Adipocyte (in vitro differentiated cells): ENCODE measurements at places on chromosomes 7 and 10.

GRCh38 chr10:11551104-11551503 lies 60.3 kb downstream of the USP6NL start:
- no peak for DNase-seq

GRCh38 chr7:76260171-76260703 lies 42.2 kb upstream of the HSPB1 start:
- peak; percentile 42 for DNase-seq

GRCh38 chr7:24316340-24316739 lies 32.4 kb downstream of the NPY start:
- DNase-seq, result no peak

GRCh38 chr10:26612151-26612915 lies 85.2 kb upstream of the PDSS1 start:
- no peak for DNase-seq

DNA sequence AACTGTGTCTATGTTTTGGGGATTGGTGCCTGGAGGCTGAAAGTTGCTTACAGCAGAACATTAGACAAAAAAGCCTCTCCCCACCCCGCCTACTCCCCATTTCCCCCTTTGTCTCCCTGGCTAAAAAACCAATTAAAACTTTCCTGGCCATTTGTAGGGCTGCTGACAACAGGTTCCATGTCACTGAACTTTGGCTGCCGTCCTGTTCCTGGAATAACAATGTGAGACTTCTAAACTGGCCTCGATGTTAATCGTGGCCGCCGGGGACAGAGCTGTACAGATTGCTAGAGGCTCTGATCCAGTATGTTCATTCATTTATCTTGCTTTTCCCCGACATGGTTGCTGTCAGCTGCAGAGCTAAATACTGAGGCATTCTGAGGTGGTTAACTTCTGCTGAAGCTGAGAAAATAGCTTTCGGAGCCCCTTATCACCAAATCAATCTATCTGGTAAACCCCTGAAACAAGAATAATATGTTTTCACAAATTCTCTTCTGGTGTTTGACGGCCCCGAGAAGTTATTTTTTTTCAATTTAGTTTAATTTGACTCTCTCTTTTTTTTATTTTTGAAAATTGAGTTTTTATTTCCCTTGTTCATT lies 271.6 kb downstream of the GFRA1 start:
- no peak for DNase-seq

GRCh38 chr10:71840177-71840957 lies 10.7 kb downstream of the PSAP start:
- peak; percentile 95 for DNase-seq

DNA sequence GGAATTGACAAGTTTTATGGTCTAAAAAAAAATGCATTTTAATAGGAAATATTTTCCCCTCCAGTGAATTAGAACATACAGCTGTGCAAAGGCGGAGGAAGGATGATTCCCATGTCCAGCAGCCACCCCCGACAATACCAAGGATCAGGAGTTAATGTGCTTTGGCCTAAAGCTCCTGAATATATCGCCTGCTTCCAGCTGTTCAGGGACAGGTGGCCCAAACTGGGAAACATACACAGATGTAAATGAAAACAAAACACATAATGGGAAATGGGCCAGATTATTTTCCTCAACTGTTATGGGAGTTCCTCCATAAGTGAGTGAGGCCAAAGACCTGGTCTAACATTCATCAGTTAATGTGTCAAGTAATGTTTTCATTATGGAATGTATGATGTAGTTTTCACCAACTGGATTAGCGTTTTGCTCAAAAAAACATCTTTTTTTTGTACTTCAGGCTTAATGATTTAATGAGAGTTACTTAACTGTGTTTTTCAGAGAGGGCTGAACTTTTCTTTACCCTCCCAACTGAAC lies 55.1 kb upstream of the LAMB1 start:
- no peak for DNase-seq

GRCh38 chr7:114656466-114656865 lies 241.9 kb downstream of the FOXP2 start:
- DNase-seq, result no peak

- DNase-seq, result no peak
These were observed 108.7 kb downstream of the LRRN3 start for GRCh38 chr7:111199643-111200042.

DNA sequence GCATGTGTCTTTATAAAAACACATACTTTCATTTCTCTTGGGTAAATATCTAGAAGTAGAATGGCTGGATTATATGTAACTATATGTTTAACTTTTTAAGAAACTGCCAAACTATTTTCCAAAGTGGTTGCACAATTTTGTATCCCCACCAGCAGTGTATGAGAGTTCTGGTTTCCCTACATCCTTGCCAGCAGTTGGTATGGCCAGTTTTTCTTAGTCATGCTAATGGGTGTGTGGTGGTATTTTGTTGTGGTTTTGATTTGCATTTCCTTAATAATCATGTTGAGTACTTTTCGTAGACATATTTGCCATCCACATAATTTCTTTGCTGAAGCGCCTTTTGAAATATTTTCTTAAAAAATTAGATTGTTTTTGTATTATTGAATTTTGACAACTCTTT lies 60.3 kb downstream of the NEUROG3 start:
- no peak for DNase-seq

- no peak for DNase-seq
These were observed 10.7 kb upstream of the COBL start for GRCh38 chr7:51327287-51327717.

- peak; percentile 79 for DNase-seq
These were observed 34.4 kb upstream of the CABCOCO1 start for GRCh38 chr10:61628151-61628874.

DNA sequence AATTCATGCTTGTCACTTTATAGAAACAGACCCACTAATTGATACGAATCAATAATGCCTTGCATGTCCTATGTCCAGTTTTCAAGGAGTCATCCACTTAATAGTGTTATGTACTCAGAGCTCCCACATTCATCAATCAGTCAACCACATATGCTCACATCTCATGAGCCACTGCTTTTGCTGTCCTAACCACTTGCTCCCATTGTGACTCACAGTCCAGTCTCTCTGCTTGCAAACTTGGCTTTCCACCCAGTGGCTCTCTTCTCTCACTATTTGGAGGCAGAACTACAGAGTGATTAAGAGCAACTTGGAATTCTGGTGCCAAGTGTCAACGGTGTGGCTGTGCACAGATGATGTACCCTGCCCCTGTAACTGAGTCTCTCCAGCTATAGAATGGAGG lies 166.0 kb downstream of the SNX13 start:
- peak; percentile 57 for DNase-seq

GRCh38 chr7:604001-604883 lies 84.6 kb upstream of the PDGFA start:
- DNase-seq, result peak; percentile 86

DNA sequence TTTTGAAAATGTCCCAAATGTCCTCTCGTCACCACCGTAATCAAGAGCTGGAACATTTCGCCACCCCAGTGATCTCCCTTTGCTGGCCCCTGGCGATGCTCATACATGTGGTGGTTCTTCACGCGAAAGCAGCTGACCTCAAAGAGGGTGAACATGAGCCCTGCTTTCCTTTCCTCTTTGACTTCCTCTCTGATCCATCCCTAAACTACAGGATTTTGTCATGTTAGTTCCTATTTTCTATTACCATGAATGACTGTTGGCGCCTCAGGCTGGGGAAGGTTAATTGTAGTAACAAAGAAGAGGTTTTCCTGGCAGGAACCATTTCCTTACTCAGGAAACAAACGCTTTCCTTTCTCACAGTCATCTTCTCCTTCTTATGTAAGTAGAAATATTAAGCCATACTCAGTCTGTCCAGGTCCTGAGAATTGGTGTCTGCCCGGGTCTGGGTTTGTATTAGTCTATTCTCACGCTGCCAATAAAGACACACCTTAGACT lies 114.5 kb downstream of the INSYN2A start:
- no peak for DNase-seq

GRCh38 chr7:151469281-151469680 lies 29.3 kb upstream of the CRYGN start:
- DNase-seq, result no peak

GRCh38 chr7:123823898-123824753 lies 20.8 kb upstream of the HYAL4 start:
- no peak for DNase-seq

- peak; percentile 42 for DNase-seq
These were observed 34.1 kb upstream of the TSPAN33 start for GRCh38 chr7:129110258-129110981.

- DNase-seq, result no peak
These were observed 242.1 kb upstream of the PITRM1 start for GRCh38 chr10:3414667-3415023.

- DNase-seq, result peak; percentile 80
These were observed 77.6 kb upstream of the EN2 start for GRCh38 chr7:155380221-155380861.

DNA sequence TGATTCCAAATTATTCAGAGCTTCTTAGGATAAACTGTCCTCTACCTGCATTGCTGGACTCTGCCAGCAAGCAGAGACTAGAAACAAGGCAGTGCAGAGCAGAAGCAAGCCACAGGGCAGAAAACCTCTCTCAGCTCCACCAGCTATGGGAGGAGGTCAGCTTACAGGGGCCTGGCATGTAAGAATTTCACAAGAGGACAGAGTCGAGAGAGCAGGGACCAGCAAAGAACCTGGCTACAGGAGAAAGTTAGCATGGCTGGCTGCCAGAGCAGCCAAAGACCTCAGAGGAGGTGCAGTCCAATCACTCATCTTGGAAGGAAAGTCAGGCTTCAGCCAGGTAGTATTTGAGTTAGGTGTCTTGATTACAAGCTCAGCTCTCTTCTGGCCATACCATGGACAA lies 62.9 kb downstream of the ENO4 start:
- DNase-seq, result no peak

- DNase-seq, result no peak
These were observed 89.9 kb downstream of the WDFY4 start for GRCh38 chr10:48774416-48775205.

DNA sequence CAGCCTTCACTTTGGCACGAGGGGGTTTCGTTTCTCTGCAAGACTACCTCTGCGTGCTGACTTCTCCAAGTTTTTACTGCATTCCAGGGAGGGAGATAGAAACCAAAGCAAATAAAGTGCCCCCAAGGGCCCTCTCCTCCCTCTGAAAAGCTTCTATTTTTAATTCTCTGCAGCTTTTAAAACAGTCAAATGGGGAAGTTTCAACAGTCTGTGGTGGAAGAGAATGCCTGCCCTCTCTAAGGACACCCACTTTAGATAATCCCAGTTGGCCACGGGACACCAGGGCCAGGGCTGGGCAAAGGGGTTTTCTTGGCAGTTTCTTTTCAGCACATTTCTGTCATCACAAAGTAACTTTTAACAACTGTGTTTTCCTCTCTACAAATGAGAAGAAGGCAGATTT lies 386.7 kb upstream of the NPVF start:
- DNase-seq, result no peak

- DNase-seq, result no peak
These were observed 575.6 kb downstream of the KIF20B start for GRCh38 chr10:90276894-90277475.

DNA sequence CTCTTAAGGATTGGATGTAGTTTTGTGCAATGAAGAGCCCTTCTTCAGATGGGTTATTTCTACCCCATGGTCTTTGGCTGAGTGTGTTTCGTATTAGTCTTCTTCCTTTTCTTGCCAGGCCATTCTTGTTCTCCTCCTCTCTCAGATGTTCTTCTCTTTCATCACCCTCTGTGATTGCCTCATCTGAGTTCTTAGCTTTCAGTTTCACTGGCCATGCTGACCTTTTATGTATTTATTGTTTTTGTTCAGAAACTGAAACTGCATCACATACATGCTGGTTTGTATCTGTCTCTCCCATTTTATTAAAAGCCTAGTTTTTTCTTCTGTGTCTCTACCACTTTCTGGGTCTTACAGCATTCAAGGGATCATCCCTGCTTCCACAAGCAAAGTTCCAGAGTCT lies 21.7 kb upstream of the PCGF5 start:
- DNase-seq, result peak; percentile 96

- DNase-seq, result no peak
These were observed 102.7 kb downstream of the CALN1 start for GRCh38 chr7:72309476-72309875.

GRCh38 chr7:11831736-11832495 lies at the start of gene THSD7A:
Gene THSD7A, minus strand, starts transcription at chr7:11832198. Its CDS starts 252 bp downstream, at chr7:11831946.
- peak; percentile 59 for DNase-seq

DNA sequence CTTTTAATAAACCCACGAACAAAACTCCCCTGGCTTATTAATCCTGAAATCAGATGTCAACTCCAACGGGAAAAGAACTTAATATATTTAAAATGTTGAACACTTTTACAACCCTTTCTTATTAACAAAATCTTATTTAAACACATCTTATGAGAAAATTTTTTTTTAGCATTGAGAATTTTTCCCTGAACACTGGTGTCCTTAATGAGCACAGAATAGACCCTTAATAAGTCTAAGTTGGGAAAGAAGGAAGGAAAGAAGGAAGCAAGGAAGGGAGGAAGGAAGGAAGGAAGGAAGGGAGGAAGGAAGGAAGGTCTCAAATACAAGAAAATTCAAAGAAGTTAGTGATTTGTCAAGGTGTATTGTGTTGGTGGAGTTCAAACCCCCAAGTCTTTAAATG lies 129.2 kb upstream of the COL1A2 start:
- DNase-seq, result no peak

DNA sequence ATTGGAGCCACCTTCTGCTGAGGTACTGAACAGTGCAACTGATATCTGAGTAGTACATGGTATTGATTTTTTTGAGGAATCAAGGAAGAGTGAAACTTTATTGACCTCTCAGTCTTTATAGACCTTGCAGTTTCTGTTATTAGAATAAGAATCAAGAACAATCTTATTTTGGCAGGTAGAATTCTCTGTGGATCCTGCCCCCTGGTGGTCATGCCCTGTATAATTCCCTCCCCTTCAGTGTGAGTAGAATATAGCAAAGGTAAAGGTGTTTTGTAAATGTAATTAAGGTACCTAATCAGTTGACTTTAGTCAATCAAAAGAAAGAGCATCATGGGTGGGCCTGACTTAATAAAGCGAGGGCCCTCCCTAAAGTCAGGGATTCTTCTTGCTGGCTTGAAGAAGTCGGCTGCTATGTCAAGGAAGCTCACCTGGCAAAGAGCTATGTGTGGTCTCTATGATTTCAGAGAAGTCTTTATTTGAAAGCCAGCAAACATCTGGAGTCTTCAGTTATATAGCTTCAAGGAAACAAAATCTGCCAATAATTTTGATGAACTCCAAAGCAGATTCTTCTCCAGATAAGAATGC lies 142.8 kb downstream of the LSM5 start:
- DNase-seq, result peak; percentile 30

DNA sequence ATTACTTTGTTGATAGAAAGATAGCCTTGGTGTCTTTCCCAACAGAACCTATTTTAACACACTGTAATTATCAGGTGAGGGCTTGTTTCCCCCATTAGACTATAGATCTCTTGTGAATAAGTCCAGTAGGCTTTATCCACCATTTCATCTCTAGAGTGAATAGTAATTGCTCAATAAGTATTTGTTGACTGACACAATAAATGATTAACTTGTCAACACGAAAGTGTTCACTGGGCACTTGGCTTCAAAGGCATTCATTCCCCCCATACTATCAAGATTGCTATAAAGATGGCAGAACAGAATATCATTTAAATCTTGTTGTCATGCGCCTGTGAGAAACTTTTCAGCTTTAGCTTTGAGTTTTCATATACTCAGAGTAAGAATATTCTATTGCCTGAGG lies 424.5 kb upstream of the LRRTM3 start:
- no peak for DNase-seq
